ENCODE measurements at places on chromosomes 3 and 15.

- DNase-seq, result no peak
Observed at GRCh38 chr3:13009132-13009945, 63.9 kb downstream of the IQSEC1 start.

- DNase-seq, result no peak
Observed at GRCh38 chr3:170517242-170517945, 68.5 kb downstream of the SLC7A14 start.

- no peak for DNase-seq
Observed at GRCh38 chr3:164371681-164372080, 706.6 kb downstream of the SI start.

DNA sequence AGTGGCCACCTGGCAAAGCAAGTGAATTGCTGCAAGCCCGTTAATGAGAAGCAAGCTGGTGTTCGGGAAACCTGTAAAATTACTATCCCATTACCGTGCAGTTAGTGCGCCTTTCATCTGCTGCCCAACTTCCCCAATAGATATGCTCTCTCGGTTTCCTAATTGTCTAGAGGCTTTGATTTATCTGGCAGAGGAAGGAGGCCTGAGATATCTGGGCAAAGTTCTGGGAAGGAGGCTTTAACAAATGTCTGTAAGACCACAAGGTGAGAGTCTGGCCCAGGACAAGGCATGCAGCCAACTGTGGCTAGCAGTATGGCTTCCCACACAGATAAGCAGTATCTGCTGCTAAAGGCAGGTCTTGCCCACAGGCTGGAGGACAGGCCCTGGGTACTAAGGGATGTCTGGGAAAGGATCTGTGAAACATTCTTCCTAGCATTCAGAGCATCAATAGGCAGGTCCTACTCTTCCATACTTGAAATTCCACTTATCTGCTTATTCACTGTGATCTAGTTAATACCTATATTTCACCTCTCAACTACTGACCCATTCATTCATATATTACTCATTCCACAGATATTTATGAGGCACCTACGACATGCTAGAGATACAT lies 130.0 kb upstream of the SLC2A2 start:
- DNase-seq, result no peak

All from cerebellum (tissue), 4 donors.